Fibroblast of skin of right quadriceps (primary cell): ENCODE measurements at places on chromosomes 6 and 20.
A peak's percentile ranks its signal among the peaks of the same experiment; 100 is the strongest.

DNA sequence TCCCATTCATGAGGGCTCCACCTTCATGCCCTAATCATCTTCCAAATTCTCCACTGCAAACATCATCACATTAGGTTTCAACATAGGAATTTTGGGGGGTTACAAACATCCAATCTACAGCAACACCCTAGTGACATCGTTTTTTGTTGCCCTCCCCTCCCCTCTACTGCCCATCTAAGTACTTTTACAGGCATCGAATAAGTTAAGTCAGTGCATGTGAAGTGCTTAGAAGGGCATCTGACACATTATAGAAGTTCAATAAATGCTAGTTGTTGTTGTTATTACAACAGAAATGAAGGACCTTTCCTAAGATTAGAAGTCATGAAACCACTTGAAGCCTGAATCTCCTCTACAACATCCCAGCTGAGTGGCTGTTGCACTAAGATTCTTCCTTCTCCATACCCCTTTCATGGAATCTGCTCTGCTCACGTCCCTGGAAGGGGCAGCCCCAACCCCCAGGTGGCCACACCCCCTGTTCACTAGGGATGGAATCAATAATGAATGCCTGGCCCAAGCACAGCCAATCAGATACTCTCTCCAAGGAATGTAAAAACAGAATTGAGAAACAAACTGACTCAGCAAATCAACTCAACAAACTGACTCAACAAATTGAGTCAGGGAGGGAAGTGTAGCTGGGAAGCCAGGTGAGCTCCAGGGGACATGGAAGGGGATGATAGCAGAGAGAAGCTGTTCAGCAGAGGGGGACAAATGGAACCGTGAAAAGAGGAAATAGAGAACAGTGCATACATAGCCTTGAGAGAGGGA, 3.9 kb upstream of the LRP11 start:
- DNase-seq: peak; percentile 51

GRCh38 chr6:145331066-145331465, 404.3 kb downstream of the EPM2A start:
- DNase-seq: no peak

- no peak for DNase-seq
These were observed 10.5 kb upstream of the CLDN20 start for GRCh38 chr6:155253337-155253736.

- no peak for DNase-seq
These were observed 39.9 kb upstream of the FRMD1 start for GRCh38 chr6:168118935-168119334.

DNA sequence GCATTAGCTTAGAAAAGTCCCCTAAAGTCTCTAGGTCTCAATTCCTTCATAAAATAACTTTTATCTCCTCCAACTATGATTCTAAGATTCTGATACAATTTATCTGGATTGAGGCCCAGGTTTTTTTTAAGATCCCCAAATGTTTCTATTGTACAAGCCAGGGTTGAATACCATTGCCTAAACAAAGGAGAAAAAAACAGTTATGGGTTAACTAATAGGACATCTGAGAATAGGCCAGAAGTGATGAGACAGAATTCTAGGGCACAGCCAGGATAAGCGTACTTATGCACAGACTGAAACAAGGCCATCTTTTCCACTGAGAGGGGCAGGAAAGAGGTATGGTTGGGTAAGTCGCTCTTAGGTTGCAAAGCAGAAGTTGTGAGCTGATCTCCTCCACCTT, 26.4 kb downstream of the EPB41L2 start:
- no peak for DNase-seq

DNA sequence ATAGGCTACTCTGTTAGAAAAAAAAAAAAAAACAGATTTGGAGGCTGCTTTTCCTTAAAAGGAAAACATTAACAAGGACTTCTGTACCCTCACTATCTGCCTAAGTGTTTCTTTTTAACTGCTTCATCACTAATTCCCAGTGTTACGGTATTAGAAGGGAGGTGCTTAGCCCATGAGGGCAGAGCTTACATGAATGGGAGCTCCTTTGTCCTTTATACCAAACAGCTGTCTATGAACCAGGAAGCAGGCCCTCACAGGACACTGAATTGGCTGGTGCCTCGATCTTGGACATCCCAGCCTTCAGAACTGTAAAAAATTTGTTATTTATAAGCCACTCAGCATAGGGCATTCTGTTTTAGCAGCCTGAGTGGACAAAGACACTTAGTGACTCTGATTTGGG, 215.6 kb upstream of the NRSN1 start:
- DNase-seq: no peak

DNA sequence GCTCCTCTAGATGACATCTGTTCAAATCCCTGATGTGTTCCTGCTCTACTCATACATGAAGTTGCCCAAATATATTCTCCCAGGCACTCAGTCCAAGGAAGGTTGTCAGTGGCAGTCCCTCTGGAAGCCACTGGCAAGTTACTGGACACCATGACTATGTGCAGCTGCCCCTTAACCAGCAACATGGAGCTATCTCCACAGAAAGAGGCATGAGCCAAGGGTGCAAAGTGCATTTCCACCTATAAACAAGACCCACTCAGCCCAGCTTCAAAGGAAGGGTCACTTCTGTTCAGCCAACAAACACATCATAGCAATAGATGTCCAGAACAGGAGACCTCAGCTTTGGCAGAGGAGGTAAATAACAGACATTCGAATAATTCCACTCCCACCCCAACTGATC, 217.6 kb upstream of the PMEPA1 start:
- no peak for DNase-seq

- no peak for DNase-seq
These were observed 161.7 kb downstream of the PLCB1 start for GRCh38 chr20:8293750-8294149.

GRCh38 chr6:107634324-107635056, 144.6 kb downstream of the SOBP start:
- no peak for DNase-seq

DNA sequence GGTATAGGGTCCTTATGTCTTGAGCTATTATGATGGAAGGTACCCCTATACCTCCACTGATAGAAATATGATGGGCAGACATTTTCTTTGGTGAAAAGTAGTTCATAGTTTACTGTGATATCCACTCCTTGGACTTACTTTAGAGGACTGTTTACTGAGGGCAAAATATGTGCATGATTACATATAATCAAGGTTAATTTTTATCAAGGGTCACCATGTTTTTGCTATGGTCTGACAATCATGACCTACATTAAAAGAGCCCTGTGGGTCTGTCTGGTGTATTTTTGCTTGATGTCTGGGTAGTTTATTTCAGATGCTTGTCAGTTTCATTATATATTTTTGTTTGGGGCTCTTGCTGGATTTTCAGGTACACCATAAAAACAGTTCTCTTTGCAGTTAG, 40.1 kb downstream of the CDKAL1 start:
- no peak for DNase-seq

- no peak for DNase-seq
These were observed 161.4 kb downstream of the DNAH8 start for GRCh38 chr6:38876475-38876874.

DNA sequence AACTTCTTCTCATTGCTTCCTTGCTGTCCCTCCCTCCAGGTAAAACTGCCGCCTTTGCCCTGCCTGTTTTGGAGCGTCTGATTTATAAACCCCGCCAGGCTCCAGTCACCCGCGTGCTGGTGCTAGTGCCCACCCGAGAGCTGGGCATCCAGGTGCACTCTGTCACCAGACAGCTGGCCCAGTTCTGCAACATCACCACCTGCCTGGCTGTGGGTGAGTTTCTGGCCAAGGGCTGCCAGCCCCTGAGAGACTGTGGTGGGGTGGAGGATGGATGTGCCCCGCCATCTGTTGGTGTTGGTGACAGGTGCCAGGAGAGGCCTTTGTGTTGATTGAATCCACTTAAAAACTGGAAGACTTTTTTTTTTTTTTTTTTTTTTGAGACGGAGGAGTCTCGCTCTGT, 9.5 kb downstream of the DDX27 start:
- DNase-seq: no peak

DNA sequence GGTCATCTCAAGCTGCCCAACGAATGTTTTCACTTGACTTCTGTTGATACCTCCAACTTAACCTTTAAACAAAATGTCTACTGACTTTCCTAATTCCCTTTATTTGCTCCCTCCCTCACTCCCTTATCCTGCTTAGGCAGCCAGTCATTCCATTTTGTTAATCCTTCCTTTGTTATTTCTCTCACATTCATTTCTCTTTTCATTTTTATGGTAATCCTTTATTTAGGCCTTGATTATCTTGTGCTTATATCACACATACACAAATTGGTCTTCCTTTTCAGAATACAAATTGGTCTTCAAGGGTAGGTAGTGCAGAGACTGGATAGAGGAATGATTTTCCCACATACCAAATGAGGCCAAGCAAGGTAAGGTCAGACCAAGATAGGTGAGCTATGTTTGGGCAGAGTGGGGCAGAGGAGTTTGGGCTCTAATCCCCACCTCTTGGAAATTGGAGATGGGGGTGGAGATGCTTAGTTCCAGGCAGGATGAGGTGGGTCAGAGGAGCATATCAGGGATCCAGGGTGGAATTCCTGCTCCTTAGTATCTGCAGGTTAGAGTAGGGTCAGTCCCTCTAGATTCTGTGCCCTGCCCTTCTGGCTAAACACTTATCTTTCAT, 2.0 kb upstream of the SPACA1 start:
- no peak for DNase-seq

DNA sequence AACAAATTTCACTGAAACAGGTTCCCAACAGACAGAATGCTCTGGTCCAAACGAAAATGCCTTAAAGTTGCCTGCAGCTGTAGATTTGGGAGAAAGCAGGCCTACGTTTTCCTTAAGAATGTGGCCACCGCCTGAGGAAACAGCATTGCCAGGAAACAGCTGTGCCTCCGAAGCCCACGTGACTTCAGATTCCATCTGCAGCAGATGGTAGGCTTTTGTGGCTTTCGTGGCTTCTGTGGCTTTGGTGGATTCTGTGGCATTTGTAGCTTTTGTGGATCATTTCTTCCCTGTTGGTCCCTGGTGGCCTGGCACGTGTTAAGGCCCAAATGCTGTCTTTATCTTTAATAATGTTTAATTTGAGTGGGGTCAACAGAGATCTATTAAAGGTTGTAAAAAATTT, 222.9 kb downstream of the TTLL2 start:
- peak; percentile 1 for DNase-seq

DNA sequence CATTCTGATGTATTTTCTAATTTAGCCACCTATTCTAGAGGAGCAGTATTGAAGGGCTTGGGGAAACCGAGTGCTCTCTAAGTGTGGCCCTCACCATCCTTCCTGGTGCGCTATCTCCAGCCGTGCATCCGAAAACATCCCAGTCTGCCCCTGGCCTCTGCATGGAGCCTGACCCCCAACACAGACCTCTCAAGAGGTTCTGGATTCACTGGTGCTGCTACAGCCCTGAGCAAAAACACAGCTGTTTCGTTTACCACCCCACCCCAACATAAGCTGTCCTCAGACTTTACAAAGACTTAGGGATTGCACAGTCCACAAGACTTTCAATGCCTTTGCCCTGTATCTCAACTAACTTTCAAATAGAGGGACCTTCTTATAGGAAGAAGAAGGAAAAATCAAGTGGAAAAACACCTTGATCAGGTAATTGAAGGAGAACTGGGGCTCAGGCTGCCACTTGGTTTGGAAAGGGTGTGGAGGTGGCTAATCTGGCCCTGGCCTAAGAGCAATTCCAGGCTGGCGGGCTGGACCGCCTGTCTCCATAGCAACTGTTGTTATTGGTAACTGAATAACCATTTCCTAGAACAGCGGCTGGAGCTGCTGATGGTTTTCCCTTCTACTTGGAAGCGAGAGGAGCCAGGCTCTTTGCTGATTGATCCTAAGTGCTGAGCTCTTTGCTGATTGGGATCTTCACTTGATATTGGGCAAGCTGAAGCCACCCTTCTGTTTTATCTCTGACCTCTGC, 90.2 kb upstream of the TOX2 start:
- DNase-seq: no peak

DNA sequence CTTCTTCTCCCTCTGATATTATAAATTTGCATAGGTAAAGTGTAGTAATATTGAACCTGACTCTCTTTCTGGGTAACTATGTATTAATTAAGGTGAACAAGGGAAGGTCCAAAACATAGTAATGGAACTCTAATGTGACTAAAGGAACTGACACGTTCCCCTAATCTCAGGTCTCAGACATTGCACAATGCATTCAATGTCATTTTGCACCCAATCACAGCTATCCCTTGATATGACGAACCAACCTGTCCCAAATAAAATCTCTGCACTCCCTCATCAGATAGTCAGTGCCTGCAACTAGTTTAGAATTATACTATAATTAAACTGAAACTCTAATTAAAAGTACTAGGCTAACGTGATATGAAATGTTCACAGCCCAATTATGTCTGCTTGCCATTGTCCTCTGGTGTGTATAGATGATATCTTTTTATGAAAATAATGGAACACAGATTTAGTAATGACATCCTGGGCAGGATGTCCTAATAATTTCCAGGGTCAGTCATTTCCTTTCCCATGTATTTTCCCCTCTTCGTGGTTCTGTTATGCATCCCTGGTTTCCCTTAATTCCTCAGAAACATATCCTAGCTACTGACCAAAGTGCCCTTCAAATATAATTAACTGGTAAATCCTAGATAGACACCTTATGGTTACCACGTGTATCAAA, 36.8 kb downstream of the PTPRK start:
- DNase-seq: no peak

DNA sequence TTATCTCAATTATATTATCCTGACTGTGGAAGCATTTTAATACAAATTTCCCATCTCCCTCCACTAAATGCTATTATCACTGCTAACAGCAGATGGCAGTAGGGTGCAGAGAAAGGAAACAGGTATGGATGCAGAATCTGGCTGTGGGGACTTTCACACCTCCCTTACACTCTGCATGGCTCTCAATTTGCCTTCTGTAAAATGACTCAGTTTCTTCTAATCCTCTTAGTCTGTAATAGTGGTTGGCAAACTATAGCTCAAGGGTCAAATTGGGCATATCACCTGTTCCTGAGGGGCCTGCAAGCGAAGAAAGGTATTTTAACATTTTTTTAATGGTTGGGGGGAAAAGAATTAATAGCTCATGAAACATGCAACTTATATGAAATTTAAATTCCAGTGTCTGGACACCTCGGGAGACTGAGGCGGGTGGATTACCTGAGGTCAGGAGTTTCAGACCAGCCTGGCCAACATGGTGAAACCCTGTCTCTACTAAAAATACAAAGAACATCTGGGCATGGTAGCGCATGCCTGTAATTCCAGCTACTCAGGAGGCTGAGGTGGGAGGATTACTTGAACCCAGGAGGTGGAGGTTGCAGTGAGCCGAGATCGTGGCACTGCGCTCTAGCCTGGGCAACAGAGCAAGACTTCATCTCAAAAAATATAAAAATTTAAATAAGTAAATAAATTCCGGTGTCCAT, 83.5 kb downstream of the ZMYND8 start:
- DNase-seq: peak; percentile 75

DNA sequence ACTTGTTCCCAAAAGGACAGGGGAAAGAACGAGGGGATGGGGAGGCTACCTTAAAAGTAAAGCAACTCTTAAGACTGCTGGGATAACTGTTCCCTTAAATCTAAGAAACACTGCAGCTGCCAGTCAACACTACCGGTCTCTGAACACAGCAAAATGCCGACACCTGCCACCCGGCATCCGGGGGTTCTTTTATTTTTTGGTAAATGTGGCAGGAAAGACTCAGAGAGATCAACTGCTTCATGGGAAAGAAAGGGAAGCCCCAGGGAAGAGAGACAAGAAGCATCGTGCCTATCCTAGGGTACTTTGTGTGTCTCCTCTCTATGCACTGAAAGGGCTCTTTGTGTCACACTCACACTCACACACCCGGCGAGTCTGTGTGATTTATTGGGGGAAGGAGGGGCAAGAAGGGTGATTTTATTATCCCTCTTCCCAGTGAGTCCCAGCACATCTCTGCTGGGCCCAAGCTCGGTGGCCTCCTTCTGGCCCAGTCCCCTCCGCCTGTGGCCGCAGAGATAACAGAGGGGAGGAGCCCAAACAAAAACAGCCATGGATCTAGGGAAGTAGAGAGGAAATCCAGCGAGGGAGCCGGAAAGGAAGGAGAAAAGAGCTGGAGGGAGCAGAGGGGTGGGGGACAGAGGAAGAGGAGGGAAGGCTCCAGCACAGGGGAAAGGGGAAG, 1.4 kb downstream of the FYN start:
- DNase-seq: no peak
